NCI-H1417 (cell line): ENCODE measurements at places on chromosomes 3 and 15.

- no peak for DNase-seq
Observed at GRCh38 chr3:139897759-139898158, 37.2 kb upstream of the CLSTN2 start.

- DNase-seq = no peak
Observed at GRCh38 chr3:194305356-194306108, 45.6 kb downstream of the CPN2 start.

- DNase-seq = no peak
Observed at GRCh38 chr3:108877901-108878300, 55.3 kb downstream of the TRAT1 start.

- no peak for DNase-seq
Observed at GRCh38 chr3:105614288-105615030, 247.8 kb downstream of the ALCAM start.

GRCh38 chr3:13301286-13301987 lies 118.7 kb downstream of the NUP210 start:
- DNase-seq = peak; percentile 33

- no peak for DNase-seq
Observed at GRCh38 chr3:45536316-45536715, 58.2 kb upstream of the LIMD1 start.

- DNase-seq = no peak
Observed at GRCh38 chr3:4804161-4805058, 174.8 kb upstream of the BHLHE40 start.

- peak; percentile 92 for DNase-seq
Observed at GRCh38 chr3:111723293-111724215, 128.4 kb upstream of the ZBED2 start.

- DNase-seq = peak; percentile 29
Observed at GRCh38 chr3:117842086-117842485, 1132.5 kb downstream of the TUSC7 start.

DNA sequence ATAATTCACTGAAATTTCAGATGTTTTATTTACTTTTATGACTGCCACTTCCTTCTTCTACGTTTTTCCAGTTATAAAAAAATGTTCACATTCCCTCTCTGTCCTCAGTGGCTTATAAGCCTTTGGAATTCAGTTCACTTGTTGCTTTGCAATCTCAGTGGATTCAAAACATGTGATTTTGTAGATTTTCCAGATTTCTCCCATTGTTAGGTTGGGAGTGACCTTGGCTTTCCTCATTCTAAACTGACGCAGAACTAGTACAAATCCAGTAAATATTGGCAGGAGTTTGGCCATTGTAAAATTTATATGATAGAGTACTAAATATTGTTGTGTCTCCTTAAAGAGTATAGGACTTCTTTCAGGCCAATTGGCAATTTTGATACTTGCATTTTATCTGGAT lies 812.3 kb upstream of the ROBO1 start:
- no peak for DNase-seq

- no peak for DNase-seq
Observed at GRCh38 chr3:129651435-129652202, 45.1 kb upstream of the PLXND1 start.

DNA sequence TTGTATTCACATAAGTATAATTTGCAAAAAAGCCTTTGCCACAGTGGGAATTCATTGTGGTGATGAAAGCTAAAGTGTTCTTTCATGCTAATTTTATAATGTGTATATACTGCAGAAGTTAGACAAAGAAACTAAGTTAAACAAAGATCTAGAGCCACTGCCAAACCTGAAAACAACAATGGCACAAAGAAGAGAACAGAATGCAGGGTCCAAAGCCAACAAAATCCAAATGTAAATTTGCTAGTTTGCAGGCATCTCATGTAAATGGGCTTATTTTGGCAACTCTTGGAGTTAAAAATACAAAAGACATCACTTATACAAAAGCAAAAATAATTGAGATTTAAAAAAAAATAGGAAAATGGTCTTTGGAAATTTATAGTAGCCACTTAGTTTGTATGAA lies 123.0 kb downstream of the TCF12 start:
- DNase-seq = peak; percentile 13

GRCh38 chr3:70829092-70829491 lies 516.7 kb upstream of the MDFIC2 start:
- DNase-seq = no peak

- DNase-seq = no peak
Observed at GRCh38 chr3:156344215-156344614, 210.7 kb downstream of the SSR3 start.

DNA sequence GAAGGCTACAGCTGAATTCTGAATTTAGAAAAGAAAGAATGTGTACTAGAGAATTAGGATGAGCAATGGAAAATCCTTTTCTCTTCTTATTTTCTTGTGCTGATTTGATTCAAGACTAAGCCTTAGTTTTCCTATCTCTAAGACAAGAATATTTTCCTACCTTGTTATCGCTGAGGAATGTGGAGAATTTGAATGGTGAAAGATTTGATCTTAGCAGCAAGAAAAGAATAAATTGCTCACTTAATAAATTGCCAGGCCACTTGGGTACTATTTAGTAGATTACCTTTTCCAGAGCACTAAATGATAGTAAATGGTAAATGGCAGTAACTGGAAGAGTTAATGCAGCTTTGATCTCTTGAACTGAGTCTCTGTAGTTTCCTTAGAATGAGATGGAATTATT lies 145.7 kb upstream of the MEIS2 start:
- DNase-seq = no peak

DNA sequence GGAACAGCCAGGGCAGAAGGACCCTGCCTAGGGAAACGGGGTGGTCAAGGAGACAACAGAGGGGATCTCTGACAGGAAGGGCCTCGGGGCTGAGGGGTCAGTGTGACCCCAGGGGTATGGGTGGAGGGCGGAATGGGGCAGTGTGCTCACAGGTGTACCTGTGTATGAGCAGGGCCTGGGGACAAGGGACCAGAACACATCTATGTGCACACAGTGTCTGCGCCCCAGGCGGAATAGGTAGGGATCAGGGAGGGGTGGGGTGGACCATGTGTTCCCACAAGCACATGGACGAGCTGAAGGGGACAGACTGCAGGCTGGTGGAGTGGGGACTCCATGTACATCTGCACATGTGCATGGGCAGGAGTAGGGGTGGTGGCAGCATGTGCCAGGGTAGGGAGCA lies 5.0 kb upstream of the TLR9 start:
- no peak for DNase-seq

DNA sequence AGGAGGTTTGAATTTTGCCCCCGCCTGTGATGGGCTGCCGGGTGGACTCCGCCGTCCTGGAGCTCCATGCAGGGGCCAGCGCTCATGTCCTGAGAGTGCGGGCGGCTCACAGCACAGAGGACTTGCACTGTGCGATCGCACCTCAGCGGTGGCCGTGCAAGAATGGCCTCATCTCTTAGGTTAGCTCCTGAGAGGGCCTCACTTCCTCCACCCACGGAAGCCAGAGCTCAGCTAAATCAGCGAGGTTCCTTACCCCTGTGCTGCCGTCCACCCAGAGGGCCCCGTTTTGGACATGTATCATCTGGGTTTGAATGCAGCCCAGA lies 72.0 kb upstream of the PCSK6 start:
- no peak for DNase-seq

- DNase-seq = no peak
Observed at GRCh38 chr3:184203526-184203925, 17.5 kb downstream of the ABCF3 start.

- DNase-seq = no peak
Observed at GRCh38 chr15:26101443-26101842, 238.3 kb upstream of the ATP10A start.

DNA sequence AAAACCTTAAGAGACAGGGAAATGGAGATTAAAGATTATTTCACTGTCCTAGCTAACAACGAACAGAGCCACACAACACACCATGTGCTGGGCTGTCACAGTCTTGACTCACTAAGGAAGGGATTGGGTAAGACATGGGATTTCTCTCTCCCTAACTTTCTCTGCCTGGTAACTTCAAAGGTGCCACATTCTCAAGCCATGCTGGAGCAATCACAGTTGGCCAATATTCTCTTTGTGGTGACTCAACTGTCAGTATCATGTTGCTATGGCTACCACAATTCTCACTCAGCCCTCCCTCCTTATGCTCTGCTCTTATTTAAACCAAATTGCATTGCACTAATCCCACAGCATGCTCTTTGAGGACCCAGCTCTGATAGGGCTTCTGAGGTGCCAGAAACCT lies 74.0 kb downstream of the OXNAD1 start:
- DNase-seq = no peak

- no peak for DNase-seq
Observed at GRCh38 chr3:116809208-116809607, 99.6 kb downstream of the TUSC7 start.

- no peak for DNase-seq
Observed at GRCh38 chr3:61162965-61163364, 88.3 kb downstream of the FHIT start.

DNA sequence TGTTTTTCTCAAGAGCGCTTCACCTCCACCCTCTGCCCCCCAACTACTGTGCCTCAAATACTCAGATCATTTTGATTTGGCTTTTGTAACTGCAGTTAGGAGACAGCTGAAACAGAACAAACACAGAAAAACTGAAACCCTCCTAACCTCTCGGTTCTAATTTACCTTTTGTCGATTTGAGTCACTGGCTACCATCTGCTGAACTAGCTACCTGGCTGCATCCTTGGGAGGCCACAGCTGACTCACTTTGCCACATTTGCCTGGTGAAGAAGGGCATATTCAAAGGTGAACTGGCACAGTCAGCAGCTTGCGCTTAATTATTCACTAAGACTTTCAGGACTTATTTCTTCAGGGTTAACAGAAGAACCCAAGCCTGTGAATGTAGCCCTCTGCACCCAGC lies 117.7 kb downstream of the FOXB1 start:
- no peak for DNase-seq

GRCh38 chr3:178629430-178630178 lies 93.4 kb downstream of the KCNMB2 start:
- no peak for DNase-seq

GRCh38 chr3:98764472-98764884 lies 1.3 kb downstream of the ST3GAL6 start:
- no peak for DNase-seq

DNA sequence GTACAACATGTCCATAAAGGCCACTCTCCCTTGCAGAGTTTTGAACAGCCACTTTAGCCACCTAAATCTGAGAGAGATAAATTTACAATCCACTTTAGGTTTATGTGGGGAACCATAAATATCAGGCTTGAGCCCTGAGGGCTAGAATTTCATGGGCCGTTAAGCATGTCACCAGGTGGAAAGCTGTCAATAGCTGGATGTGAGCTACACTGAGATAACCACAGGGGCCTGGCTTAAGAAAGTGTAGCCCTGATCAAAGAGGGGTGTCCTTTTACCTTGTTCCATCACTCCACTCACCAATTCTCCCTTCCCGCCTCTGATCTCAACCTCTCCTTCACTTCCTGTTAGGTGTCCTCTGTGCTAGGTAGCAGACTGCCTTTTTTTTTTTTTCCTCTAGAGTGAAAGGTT lies 172.8 kb upstream of the ICE2 start:
- DNase-seq = peak; percentile 88

DNA sequence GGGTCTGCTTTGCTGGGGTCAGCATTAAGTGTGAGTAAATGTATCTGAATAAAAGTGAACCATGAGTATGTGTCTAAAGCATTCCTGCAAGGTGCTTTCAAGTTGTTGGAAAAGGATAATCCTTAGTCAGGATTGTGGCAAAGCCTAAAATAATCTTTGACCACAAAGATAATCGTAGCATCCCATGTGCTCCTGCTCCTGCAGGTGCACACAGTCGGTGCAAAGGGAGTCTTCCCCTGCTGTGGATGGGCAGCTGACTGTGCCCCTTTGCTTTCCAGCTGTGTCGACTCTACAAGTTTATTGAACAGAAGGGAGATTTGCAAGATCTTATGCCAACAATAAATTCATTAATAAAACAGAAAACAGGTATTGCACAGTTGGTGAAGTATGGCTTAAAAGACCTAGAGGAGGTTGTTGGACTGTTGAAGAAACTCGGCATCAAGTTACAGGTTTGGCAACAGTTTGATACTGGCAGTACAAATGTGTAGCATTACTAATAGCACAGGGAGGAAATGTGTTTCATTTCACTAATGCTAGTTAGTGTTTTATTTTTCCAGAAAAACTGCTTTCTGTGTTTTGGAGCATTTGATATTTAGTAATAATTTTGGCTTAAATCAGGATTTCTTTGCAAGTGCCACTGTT lies 22.6 kb downstream of the SRP14 start:
- no peak for DNase-seq

GRCh38 chr3:147412917-147413685 lies 3.9 kb downstream of the ZIC1 start:
- no peak for DNase-seq

- no peak for DNase-seq
Observed at GRCh38 chr15:74384881-74385643, 17.6 kb upstream of the CYP11A1 start.

- DNase-seq = no peak
Observed at GRCh38 chr15:51672155-51672687, 9.1 kb upstream of the SCG3 start.

- no peak for DNase-seq
Observed at GRCh38 chr3:150653110-150653561, 50.0 kb downstream of the SELENOT start.

DNA sequence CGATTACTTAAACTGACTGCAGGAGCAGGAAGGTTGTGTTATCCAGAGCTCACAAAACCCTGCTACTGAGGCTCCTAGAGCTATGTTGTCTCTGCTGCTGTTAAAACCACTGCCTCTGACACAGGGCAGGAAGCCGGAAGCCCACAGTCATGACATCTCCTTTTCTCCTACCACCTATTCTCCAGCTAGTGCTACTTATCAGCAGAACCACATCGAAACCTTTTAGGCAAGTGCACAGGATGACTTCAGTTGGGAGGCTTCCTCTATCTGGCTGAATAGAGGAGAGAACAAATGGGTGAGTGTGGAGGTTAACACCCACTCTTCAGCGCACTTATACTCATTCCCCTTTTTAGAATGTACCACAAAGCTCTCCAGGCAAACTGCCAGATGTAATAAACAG lies 638.0 kb downstream of the OTOL1 start:
- DNase-seq = no peak

GRCh38 chr15:90957031-90957790 lies 2.5 kb downstream of the RCCD1 start:
- DNase-seq = peak; percentile 77

DNA sequence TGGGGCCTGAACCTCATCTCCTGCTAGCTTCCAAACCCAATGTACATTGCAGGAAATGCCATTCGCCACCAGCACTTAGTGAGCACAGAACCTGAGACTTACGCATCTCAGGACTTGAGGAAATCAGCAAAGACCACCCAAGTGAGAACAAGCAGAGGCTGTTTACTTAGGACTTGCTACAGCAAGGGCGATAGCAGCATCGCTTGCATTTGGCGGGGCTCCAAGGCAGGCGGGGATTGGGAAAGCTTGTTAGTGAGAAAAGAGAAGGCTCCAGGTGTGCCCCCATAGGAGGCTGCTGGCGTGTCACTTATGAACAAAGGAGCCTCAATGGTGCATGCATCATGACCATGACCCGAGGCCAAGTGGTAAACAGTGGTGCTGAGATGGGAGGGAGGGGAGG lies 19.7 kb downstream of the SLC6A20 start:
- peak; percentile 70 for DNase-seq
